ENCODE measurements at places on chromosomes 13 and 19.

DNA sequence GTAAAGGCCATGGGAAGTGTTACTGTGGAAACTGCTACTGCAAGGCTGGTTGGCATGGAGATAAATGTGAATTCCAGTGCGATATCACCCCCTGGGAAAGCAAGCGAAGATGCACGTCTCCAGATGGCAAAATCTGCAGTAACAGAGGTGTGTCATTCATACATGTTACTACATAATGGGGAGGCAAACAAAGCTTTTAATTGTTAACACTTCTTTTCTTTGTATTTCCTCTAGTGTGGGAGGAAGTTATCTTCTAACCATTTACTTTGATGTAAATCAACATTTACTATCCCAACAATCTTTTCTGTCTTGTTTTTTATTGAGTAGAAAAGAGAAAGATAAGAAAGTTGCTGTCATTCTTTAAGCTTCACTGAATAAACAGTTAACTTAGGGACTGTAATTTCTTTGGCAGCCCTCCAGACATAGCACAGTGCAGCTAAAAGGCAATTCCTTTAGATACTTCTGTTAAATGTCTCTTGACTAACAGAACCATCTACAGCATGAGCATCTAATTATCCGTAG, 126.9 kb downstream of the ITGBL1 start:
- no peak for DNase-seq

DNA sequence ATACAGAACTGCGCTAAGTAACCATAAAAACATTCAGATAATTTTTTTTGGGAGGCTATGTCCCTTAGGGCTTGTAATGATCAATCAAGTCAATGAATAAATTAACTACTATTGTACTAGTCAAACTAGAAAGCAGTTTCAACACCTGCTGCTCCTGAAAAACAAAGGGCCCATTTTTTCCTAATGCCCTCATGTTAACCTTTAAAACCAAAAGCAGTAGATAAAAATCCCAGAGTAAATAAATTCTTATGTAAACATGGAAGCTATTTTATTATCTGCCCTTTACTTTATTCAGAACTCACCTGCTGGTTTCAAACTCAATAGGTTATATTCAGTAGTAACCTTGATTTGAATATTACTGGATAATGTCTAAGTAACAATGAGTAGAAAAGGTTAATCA, 159.5 kb upstream of the STARD13 start:
- no peak for DNase-seq

DNA sequence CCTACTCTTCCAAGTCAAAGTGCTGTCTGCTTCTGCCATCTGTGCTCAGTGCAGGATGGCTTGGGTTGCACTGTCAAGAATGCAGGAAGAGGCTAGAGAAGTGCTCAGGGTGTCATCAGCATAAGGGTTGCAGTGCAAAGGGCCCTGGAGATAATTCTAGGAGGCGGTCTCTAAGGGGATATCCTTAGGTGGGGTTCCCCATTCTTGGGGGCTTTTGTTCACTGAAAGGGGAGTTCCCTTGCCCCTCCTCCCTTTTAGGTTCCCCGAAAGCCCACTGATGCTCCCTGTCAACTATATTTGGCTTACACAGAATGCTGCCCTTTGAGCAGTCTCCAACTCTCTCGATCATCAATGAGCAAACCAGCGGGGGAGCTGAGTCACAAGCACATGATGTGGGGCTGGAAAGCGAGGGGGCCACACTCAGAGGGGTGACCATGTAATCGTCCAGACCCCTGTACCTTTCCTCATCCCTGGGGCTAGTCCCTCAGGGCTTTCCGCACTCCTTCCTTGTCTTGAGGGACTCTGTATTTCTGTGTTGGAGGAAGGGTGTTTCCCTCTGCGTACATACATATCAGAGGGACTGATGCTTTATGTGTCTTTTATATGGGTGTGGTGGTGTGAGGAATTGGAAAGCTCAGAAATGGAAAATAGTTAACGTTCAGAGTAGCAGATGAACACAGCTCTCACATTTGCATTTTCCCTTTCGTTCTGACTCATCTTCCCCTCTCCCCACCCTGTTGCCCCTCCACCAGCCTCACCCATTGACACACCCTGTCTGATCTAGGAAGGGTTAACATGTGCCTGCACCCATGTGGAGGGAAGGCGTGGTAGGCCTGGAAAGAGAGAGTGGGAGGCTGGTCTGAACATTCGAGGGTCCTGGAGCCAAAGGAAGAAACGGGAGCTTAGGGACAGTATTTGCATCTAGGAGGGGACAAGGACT, 6.7 kb downstream of the ZBTB32 start:
- no peak for DNase-seq

GRCh38 chr13:99315186-99315585, 8.0 kb upstream of the GPR183 start:
- no peak for DNase-seq

DNA sequence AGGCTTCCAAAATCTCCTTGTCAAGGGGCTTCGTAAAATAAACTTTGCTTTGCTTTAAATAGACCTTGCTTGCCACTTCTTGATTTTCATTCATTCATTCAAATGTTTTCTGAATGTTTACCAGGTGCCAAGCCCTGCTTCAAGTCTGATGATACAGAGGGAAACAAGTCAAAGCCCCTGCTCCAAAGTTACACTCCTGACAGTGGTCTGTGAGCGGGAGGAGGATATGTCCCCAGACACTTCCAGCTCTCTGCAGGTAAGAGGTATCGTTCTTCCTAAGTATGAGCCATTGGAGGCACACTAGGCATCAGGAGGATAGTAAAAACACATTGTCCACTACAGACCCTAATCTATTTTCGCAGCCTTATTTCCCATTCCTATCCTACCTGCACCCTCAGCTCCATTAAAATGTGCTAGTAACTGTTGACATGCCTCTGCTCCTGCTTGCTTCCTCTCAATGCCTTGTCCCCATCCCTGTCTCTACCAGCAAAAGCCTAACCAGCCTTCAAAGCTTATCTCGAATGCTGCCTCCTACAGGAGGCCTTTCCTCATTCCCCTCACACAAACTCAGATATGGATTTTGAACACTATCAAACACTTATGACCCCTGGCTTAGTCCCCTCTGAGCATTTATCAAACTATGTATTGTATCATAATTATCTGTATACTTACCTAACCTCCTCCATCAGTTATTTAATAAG, 6.2 kb upstream of the WBP4 start:
- no peak for DNase-seq

DNA sequence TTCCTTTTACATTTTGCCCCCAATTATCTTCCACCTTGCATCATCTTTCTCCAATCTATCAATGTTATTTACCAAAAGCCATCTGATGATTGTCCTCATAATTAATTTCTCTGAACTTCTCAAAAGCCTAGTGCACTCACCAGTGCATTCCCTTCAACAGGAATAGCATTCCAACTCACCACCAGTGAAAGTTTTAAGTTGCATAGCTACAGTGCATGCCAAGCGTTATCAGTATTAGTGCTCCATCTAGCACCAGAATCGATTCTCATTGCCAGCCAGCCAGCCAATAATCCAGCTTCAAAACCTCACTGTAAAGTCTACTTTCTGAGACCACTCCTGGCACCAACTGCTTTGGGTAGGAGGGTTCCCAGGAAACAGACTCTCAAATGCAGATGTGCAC, 7.4 kb downstream of the MYCBP2 start:
- DNase-seq: no peak

DNA sequence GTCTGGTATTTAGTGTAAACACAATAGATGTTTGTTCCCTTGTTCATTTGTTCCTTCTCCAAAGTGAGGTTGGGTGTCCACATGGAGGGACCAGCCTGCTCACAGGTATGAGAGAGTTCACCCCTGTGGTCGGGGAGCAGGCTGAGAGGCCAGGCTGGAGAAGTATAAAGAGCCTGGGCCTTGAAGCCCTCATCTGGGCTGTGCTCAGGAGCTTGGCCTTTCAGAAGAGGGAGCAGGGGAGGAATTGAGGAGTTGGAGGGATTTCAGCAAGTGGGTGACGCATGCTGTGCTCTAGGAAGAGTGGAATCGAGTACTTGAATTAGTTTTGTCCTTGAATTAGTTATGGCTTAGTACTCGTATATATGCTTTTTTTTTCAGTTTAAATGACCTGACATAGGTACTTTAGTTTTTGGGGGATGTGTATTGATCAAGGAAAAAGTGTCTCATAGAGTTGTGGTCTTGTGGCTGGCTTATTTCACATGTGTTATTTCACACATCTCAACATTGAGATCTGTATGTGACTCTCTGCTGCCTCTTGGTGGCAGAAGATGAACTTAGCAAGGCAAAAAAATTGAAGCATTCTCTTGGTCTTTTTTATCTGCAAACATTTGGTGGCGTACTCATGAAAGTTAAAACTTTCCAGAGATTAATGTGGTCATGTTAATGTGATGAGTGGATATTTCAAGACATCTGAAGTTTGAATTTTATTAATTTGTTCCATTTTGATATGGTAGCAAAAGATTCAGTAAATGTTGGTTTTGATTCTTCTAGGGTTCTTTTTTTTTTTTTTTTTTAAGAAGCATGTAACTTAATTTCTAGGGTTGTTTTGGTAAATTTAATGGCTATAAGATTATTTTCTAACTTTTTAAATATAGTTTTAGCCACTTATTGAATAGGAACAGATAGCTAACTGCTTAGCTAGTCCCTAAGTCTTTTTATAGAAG, 54.3 kb downstream of the SLAIN1 start:
- DNase-seq: peak; percentile 54

- no peak for DNase-seq
Measured at GRCh38 chr13:23670793-23671192, 100.6 kb downstream of the TNFRSF19 start.

- DNase-seq: peak; percentile 72
Measured at GRCh38 chr19:17718947-17719711, at the start of gene MAP1S. MAP1S (plus strand) TSS chr19:17719480; CDS start chr19:17719503, 23 bp downstream.

- DNase-seq: no peak
Measured at GRCh38 chr19:35729763-35730162, 12.0 kb downstream of the KMT2B start.

DNA sequence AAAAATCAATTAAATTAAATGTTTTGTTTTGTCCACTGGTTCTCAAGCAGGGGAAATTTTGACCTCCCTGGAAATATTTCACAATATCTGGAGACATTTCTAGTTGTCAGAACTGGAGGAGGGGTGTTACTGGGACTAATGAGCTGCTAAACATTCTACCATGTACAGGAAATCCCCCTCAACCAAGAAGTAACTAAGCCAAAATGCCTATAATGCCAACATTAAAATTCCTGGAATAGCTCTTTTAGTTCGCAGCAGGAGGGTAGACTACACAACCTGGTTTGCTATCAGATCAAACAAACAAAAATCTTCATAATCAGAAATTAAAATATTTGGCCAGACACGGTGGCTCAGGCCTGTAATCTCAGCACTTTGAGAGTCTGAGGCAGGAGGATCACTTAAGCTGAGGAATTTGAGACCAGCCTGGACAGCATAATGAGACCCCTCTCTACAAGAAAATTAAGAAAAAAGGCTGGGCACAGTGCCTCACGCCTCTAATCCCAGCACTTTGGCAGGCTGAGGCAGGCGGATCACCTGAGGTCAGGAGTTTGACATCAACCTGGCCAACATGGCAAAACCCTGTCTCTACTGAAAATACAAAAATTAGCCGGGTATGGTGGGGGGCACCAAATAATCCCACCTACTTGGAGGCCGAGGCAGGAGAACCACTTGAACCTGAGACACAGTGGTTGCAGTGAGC, 13.7 kb upstream of the SMARCA4 start:
- DNase-seq: no peak

DNA sequence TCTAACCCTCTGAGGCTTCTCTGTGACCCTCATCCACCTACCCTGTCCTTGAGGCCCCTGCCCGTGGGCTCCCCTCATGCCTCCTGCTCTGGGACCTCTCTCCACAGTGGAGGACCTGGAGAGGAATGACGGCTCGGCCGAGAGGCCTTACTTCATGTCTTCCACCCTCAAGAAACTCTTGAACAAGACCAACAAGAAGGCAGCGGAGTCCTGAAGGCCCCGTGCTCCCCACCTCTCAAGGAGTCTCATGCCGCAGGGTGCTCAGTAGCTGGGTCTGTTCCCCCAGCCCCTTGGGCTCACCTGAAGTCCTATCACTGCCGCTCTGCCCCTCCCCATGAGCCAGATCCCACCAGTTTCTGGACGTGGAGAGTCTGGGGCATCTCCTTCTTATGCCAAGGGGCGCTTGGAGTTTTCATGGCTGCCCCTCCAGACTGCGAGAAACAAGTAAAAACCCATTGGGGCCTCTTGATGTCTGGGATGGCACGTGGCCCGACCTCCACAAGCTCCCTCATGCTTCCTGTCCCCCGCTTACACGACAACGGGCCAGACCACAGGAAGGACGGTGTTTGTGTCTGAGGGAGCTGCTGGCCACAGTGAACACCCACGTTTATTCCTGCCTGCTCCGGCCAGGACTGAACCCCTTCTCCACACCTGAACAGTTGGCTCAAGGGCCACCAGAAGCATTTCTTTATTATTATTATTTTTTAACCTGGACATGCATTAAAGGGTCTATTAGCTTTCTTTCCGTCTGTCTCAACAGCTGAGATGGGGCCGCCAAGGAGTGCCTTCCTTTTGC, 10.8 kb upstream of the ILF3 start:
- DNase-seq: no peak

DNA sequence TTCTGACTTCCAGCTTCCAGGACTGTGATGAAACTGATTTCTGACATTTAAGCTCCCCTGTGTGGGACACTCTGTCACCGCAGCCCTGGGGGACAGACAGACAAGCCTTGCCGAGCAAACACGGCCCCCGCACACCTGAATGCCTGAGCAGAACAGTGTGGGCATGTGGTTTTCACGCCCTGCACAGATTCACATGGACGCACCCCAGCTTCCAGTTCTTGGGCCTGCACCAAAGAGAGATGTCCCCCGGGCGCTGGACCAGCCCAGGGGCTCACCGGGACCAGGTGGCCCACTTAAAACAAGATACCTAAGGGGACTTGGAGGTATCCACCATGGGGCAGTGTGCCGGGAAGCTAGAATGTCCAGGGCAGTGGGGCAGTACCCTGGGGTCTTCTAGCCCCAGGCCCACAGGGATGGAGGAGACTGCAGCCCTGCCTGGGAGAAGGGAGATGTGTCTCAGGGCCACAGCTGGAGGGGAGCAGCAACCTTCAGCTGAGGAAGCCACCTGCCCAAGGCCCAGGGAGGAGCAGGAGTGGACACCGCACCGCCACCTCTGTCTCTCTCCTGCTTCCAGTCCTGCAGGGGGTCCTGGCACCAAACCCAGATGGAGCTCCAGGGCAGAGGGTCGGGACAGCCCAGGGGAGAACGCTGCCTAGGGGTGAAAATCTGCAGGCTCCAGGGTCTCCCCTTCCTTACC, 50.5 kb downstream of the SOX1 start:
- no peak for DNase-seq

GRCh38 chr13:79456656-79457365, 24.1 kb upstream of the NDFIP2 start:
- no peak for DNase-seq

- DNase-seq: no peak
Measured at GRCh38 chr13:78832461-78832860, 173.5 kb upstream of the OBI1 start.

- DNase-seq: no peak
Measured at GRCh38 chr13:36428086-36428485, 4.2 kb upstream of the CCNA1 start.

- DNase-seq: no peak
Measured at GRCh38 chr19:11401808-11402543, 17.1 kb downstream of the RGL3 start.

Measured in Caco-2 (cell line).